ENCODE measurements at places on chromosomes 3 and 15.

DNA sequence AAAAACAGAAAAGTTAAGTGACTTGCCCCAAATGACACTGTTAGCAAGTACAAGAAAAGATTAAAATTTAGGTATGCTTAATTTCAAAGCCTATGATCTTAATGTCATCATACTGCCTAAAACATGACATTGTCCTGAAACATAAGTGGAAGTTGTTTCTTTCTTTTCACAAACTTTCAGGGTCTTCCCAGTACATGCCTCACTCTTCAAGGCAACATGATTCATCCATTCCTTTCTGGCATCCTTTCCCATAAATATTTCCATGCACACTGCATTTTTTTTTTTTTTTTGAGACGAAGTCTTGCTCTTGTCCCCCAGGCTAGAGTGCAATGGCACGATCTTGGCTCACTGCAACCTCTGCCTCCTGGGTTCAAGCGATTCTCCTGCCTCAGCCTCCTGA, 42.5 kb upstream of the KPNA4 start:
- DNase-seq, result no peak

DNA sequence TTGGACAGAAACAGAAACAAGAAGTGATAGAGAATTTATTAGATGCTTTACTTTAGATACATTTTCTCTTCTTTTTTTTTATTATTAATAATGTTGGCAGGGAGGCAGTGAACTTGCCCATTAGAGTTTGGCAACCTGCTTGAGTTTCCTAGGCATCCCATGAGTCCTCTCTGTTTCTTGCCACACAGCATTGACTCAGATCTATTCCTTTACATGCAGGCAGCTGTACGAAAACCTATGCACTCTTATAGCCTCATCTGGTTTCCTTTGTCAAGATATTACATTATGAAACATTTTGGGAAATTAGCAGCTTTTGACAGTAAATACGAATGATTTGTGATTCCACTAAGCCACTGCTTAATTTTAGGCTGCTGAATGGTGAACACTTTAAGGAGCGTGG, 23.3 kb downstream of the IL1RAP start:
- no peak for DNase-seq

- DNase-seq, result no peak
Measured at GRCh38 chr3:34394978-34395748, 596.7 kb downstream of the PDCD6IP start.

DNA sequence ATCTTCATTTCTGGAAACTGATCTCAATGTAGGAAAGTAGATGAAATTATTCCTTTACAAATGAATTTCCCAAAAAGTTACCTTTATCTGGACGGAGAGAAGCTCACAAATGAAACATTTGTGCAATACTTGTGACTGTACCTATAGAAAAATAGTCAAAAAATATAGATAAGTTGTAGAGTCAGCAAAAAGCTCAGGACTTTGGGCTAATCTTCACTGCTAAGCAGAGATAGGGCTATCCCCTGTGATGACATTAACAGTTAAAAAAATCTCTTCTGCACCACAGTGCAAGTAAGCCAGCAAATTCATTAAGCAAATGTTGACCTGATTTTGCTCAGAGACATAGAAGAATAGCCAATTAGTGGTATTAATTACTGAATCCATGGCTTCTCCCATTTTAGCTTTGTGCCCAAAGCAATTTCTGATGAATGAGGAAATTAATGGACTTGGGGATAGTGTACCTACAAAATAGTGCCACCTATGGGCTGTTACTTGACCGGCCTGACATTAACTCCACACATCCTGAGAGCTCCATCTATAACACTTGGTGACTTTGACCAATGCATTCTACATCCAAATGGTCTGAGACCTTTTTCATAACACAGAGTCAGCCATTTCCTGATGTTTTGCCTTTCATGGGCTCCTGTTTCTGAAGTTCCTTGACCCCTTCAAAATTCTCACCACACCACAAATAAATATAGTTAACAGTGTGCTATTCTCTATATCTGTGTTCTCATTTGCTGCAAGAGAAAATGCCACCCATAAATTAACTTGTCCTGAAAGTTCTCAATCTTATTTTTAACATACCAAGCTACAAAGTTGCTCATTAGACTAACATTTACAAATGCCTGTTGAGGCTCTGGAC, 105.0 kb downstream of the SSR3 start:
- no peak for DNase-seq

DNA sequence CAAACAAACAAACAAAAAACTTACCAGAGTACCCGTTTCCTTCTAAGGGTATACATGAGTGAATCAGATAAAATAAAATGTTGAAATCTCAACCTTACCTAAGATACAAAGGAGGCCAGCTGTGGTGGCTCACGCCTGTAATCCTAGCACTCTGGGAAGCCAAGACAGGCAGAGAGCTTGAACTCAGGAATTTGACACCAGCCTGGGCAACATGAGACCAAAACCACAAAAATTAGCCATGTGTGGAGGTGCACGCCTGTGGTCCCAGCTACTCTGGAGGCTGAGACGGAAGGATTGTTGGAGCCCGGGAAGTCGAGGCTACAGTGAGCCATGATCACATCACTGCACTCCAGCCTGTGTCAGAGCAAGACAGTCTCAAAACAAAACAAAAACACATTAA, 11.0 kb upstream of the FAM219B start:
- no peak for DNase-seq

DNA sequence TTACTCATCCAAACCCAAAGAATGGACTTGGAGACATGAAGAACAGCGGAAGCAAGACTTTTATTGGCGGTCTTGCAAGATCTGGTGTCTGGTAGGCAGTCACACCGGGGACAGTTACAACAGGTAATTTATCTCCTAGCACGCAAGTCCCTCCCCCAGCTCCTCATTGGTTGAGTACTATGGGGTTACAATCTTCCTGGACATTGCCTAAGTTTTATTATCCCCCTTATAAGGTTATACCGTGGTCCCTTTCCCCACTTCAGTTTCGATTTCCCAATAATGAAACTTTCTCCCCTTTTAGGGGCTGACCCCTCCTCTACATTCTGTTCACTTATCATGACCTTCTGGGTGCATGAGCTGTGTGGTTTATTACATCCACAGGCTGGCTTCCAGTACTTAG, 18.7 kb downstream of the ARL8B start:
- no peak for DNase-seq

- no peak for DNase-seq
Measured at GRCh38 chr3:11120091-11120805, 34.0 kb upstream of the HRH1 start.

- DNase-seq, result no peak
Measured at GRCh38 chr3:25448750-25449692, 21.0 kb downstream of the RARB start.

DNA sequence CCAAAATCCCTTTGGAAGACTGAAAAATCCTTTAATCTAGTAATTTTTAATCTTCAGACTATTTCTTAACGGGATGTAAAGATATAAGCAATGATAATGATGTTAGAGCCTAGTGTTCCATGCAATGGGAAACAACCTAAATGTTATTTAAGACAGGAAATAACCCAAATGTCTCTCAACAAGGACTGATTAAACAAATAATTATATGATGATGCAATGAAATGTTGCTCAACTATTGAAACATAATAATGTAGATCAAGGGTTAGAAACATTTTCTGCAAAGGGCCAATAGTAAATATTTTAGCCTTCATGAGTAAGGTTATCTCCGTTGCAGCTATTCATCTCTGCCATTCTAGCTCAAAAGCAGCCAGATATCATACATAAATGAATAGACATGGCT, 275.4 kb downstream of the NEK10 start:
- no peak for DNase-seq

DNA sequence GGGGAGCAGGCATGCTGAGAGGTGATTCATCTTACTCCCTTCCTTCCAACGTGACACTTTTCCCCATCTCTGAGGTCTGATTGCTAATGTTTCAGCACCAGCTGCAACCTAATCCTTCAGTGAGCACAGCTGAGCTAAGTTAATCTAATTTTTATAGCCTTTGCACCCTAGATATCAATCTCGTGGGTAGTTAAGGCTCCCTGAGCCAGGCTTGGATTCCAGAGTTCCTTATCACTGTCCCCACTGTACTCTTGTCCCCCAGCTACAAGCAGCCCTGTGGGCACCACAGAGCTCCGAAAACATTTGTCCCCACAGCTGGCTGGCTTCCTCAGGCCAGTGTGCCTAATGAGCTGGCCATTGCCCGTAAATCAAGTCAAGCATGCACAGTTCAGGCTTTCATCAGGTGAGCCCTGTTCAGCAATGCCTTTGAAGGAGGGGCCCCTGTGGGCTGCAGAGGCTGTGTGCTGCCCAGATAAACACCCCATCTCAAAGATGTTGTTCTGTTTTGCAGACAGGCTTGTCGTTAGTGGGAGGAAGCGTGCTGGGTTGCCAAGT, 376.9 kb upstream of the RASGRP1 start:
- no peak for DNase-seq

- DNase-seq, result no peak
Measured at GRCh38 chr3:194251891-194252560, 99.1 kb downstream of the CPN2 start.

GRCh38 chr15:91855684-91856489, 2.4 kb downstream of the SLCO3A1 start:
- DNase-seq, result no peak

DNA sequence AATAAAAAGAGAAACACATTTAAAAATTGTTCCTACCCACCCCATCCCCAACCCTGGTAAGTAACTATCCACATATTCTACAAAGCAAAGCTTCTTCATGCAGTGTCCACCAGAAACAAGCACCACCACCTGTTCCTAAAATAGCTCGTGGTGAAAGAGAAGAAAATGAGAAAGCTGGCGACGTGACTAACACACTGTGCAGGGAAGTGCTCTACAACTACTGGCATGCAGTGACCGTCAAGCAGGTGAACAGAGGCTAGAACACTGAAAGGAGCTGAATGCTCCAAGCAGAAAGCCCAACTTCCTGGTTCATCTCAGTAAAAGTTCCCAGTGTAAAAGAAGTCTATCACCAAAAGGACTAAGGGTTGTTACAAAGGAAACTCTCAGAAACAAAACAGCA, 80.7 kb downstream of the NR2E3 start:
- DNase-seq, result no peak

DNA sequence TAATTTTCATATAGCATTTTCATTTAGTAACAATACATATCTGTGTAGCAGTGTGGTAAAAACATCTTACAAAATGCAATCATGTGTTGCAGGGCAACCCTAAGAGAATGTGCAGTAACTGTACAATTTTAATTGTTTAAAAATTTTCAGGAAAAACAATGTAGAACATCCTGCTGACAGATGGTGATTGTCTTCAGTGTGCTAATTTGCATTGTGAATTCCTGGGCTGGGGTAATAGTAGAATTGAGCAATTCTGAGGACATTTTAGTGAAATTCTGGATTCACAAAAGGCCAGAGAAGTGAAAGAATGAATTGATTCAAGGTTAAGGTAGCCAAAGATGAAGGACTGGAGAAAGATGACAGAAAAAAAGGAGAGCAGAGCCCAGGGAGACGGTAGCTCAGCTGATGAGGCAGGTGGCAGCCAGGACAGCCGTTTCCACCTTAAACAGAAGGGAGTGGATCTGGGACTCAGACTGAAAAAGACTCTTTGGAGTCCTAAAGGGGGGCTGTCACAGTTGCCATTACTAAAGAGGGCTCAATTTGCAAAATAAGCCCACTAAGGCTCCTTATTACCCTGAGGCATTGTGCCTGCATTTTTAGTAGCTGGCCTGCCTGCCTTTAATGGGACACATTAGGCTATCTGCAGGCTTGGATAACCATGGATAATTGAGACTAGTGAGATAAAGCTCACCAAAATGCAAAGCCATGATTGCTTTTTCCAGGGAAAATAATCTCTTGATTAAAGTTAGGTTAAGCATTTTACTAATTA, 8.6 kb downstream of the MAP3K13 start:
- DNase-seq, result no peak

DNA sequence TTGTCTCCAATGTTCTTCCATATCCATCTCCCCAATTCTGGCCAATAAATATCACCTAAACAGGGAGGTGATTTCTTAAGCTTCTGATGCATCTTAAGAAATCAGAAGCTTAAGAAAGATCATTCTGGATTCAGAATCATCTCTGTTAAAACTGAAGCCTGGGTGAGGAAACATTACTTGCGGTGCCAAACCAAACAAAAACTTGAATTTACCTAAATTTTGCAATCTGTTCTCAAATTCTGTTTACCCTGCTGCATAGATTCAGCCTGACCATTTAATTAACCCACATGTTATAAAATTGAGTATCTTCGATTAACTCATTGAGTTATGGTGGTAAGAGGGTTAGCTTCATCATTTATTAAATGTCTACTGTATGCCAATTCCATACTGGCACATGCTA, 204.4 kb upstream of the ZNF385D start:
- no peak for DNase-seq

GRCh38 chr15:47778263-47778770, 61.0 kb downstream of the SEMA6D start:
- DNase-seq, result no peak

DNA sequence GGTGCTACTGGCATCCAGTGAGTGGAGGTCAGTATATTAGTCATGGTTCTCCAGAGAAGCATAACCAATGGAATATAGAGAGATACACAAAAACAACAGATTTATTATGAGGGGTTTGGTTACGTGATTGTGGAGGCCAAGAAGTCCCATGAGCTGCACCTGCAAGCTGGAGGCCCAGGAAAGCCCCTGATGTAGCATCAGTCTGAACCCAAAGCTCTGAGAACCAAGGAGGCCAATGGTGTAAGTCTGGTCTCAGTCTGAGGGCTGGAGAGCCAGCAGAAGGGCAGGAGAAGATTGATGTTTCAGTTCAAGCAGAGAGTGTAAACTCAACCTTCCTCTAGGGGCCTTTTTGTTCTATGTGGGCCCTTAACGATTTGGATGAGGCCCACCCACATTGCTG, 144.1 kb downstream of the KLF13 start:
- DNase-seq, result no peak

DNA sequence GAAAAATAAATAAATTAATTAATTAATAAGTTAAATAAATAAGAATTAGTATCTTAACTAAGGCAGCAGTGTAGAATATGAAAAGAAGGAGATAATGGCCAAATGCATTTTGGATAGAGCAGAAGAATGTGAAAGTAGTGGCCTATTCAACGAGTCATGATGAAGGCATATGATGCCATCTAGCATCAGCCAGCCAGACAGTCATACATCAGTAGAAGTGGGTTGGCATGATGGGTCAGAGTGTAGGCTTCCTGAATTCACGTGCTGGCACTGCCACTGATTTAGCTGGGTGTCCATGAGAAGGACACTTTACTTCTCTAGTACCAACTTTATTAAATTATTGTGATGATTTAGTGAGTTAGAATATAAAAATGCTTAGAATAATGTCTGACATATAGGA, 256.1 kb upstream of the ARPP21 start:
- DNase-seq, result no peak

DNA sequence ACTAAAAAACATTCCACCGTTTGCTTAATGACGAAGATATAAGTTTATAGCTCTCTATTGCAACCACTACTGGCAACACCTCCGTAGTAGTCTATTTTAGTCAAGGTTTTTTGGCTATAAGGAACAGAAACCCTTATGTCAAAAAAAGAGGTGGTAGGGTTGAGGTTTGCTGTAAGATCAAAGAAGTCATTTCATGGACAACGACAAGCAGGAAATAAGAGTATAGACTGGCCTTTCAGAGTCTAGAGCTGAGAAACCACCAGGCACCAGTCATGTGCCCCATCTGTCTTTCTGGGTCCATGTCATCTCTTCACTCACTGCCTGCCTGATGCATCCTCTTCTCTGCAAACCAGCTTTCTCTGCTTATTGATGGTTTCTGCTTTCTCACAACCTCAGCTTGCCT, 42.7 kb downstream of the THBS1 start:
- DNase-seq, result peak; percentile 14

GRCh38 chr3:4464576-4464975, 2.5 kb downstream of the SUMF1 start:
- no peak for DNase-seq

Data from stimulated activated CD4-positive, alpha-beta T cell treated with anti-CD3 and anti-CD28 coated beads, Interleukin-15, amount 100 ng/mL, for 48 hours (primary cell).